AG08395 (cell line): ENCODE measurements at places on chromosomes 12 and 14.

DNA sequence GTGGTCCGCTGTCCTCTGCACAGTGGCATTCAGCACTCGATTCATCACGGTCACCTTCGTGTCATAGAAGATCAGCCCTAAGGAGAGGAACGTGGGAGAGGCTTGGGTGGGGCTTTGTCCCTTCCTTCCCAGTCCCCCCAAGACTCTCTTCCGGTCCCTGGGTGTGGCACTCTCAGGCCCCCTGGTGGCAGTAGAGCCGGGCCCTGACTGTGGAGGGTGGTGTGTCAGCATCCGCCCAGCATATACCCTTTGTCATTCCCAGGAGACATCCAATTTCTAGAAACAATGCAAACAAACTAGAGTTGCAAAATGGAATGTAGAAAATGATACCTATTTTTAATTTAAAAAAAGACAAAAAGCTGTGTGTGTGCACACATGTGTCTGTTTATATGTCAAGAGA lies 45.0 kb downstream of the TRAFD1 start:
- DNase-seq: peak; percentile 40

DNA sequence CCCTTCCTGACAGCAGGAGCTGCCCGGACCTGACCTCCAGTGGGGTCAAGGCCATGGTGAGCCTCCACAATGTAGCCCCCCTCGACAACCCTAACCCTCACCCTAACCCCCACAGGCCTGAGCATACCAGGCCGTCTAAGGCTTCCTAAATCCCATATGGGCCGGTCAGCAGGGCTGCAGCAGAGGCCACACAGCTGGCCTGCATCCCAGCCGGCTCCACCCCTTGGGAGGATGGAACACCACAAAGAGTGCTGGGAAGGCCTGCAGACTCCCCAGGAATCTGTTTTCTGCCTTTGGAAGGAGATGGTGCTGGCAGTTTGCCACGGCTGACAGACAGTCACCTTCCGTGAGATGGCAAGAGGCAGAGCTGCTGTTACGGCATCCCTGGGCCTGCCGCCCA lies 2.8 kb downstream of the TMEM179 start:
- peak; percentile 42 for DNase-seq

DNA sequence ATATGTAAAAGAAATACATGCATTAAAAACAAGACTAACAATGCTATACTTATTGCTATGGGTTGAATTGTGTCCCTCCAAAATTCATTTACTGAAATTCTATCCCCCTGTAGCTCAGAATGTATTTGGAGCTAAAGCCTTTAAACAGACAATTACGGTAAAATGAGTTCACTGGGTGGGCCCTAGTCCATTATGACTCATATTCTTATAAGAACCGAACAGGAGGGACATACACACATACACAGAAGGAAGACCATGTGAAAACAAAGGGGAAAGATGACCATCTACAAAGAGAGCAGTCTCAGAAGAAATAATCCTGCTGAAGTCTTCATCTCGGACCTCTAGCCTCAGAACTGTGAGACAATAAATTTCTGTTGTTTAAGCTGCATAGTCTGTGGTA lies 77.1 kb upstream of the ANKS1B start:
- DNase-seq: no peak

- DNase-seq: no peak
These were observed 4.1 kb downstream of the GPRC5D start for GRCh38 chr12:12947902-12948301.
